ENCODE measurements at places on chromosomes 1 and 21.

- no peak for DNase-seq
Observed at GRCh38 chr1:151485685-151486255, 25.4 kb upstream of the CGN start.

GRCh38 chr1:90707363-90707710 lies 9.8 kb downstream of the BARHL2 start:
- DNase-seq = no peak

DNA sequence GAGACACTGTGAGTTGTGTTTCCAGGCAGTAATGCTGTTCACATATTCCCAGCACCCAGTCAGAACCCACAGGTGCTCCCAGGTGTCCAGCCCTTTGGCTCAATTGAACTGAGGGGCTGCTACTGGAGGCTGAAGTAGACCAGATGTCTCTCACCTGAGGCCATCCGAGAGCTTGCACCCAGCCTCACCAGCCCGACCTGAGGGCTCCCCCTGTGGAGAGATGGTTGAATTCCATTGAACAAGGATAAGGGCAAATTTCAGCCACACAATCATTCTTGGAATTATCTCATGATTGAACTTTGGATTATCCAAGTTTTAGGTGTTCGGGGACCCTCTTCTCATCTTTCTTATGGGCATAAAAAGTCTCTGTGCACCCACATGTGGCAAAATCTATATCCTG lies 52.1 kb downstream of the OBSCN start:
- peak; percentile 56 for DNase-seq

DNA sequence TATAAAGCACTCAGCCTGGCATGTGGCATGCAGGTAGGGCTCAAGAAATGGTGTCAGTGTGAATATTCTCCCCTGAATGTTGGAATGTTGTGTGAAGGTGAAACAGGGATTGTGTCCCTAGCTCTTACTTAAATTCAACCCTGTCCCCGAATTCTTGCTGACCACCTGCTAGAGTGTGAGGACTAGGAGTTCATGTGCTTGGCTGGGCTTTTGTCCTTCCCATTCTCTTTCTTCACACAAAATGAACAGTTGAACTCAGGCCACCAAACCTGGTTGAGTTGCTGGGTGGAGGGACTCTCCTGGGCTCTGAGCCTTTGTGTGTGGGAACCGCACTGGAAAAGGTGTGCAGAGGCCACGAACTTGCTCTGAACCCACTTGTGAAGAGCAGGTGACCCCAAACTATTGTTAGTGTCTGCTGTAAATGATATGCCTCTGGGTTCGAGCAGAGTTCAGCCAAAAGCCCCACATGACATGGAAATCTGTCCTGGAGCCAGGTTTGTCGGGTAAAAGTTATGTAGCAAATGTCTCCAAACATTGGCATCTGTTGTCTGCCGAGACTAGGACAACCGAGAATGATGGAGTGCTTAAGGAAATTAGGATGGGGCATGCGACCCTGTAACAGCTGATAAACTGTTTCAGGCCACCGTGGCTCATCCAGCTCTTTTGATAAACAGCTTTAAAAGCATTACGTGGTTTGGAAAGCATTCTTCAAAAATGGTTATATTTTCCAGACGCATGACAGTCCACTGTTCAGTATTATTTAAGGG lies 144.2 kb downstream of the DHRS3 start:
- no peak for DNase-seq

DNA sequence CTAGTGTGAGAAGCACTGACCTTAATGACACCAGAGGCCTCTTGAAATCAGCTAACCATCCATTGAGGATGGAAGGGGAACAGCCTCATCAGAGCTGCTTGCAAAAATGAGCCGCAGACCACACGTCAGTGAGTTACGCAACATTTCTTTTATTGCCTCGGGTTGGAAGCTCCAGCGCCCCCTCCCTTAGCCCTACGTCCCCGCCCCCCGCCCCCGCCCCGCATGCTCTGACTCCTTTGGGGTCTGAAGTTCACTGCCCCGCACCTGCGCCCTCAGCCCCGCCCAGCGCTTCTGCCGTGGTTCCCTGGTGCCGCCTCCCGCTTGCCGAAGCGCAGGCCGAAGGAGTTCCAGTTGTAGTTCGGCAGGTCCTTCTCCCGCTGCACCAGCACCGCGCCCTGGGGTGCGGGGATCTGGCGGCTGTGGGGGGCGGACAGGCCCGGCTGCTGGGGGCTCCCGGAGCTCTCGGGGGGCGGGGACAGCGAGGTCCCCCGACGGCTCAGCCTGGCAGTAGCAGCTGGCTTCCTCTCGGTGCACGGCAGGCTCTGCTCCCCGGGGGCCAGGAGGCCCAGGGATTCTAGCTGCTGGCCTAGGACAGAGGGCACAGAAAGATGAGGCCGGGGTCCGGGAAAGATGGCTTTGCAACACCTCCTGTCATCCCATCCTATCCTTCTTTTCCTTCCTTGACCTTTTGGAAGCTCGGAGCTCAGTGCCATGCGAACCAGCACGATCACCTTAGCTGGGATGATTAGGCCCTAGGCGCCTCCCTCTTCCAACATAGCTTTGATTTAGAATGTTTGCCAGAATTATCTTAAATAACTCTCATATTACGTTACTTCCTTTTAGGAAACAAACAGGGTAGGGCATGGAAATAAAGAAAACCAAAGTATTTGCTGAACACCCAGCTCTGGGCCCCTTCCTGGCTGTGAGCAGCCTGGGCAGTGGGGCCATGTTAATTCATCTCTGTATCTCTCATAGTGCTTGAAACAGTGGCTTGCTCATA lies 5.8 kb downstream of the KISS1 start:
- peak; percentile 32 for DNase-seq

DNA sequence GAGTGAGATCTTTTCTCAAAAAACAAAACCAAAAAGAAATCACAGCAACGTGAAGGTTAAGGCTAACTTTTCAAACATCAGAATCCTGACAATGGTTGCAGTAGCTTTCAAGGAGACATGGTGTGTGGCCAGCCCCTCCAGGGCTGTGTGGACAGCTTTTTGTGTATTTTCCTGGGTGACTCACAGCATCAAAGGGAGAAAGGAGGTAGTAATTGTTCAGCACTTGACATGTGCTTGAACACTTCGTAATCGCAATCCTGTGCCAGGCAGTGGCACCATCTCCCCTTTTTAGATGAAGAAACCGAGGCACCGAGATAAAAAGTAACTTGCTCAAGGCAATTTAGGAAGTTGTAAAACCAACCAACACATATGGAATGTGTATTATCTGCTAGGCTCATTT lies 10.3 kb downstream of the NBL1 start:
- DNase-seq = no peak

GRCh38 chr1:224113005-224113404 lies 906 bp upstream of the FBXO28 start:
- no peak for DNase-seq

DNA sequence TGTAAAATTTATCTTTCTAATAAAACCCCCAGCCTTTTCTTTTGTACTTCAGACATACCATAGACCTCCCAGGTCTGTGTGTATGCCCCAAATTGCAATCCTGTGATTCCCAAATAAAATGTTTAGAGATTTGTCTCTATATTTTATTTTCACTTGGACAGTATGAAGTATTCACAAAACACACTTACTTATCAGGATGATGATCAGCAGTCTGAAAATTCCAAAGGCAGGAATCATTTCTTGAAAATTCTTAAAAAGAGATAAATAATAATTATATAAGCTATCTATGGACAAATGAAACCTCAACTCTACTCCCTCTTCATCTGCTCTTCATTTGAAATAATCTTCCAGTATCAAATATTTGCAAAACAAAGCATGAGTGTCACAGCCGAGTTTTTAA lies 11.6 kb upstream of the GJA9 start:
- no peak for DNase-seq

Data from K562 (cell line).